ENCODE measurements at places on chromosomes 13 and 19.

DNA sequence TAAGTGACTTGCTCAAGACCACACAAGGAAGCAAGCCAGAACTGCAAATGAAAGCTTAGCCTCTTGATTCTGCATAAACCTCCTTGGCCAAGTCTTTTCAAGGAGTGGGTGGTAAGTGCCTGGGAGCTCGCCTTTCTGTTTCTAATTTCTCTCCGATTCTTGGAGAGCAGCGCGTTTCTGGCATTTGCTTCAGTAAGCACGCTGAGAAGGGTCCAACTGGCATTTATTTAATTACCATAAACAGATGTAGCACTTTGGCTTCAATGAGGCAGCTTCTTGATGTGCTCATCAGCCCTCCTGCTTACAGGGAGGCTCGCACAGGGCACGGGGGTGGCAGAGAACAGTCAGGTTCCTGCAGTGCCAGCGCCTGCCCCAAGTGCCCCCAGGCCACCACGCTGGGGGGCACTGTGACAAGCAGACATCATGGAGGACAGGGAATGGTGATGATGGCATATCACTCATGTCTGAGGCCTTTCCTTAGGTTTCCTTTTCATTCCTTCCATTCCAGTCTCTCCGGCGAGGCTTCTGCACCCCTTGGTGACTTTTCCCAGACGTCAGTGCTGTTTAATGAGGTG, 13.3 kb downstream of the SIAH3 start:
- peak; percentile 45 for DNase-seq

DNA sequence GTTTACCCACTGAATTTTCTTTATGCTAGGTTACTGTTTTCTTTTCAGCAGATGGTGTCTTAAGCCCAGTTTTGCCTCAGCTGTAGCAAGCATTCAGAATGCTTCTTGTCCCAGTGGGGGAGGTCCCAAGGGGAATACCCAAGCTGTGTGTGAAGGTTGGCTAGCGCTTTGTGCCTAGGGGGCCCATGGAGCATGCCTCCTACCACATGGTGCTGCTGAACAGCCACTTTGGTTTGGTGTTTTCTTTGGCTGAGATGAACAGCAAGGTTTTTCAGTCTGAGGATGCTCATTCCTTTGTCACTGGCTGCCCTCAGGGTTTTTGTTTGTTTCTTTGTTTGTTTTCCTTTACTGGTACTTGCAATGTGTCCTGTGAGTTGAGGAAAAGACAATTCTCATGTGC, 99.0 kb downstream of the PCDH20 start:
- DNase-seq, result no peak

DNA sequence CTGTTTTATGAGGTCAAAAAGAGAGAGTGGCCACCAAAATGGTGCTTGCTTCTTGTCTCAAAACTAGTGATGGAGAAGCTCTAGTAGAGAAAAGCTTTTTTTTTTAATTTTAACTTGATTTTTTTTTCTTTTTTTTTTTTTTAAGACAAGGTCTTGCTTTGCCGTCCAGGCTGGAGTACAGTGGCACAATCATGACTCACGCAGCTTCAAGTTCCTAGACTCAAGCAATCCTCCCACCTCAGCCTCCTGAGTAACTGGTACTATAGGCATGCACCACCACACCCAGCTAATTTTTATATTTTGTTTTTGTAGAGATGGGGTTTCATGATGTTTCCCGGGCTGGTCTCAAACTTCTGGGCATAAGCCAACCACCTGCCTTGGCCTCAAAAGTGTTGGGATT, 279.0 kb downstream of the TBC1D4 start:
- DNase-seq, result no peak

DNA sequence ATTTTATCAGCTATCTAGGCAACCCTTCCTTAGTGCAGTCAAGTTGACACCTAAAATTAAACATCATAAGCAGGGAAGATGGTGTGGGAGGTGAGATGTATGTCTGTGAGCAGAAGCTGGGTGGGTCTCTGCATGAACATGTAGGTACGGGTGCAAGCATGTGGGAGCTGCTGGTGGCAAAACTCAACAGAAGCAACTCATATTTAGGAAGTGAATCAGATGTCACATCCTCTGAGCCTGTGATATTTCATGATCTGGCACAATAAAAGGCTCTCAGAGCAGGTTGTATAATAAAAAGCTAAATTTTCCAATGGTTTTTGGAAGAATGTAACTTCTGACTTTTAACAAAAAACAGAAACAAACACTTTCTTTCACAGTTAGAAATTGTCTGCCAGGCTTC, 44.4 kb downstream of the C1QTNF9 start:
- DNase-seq, result no peak

DNA sequence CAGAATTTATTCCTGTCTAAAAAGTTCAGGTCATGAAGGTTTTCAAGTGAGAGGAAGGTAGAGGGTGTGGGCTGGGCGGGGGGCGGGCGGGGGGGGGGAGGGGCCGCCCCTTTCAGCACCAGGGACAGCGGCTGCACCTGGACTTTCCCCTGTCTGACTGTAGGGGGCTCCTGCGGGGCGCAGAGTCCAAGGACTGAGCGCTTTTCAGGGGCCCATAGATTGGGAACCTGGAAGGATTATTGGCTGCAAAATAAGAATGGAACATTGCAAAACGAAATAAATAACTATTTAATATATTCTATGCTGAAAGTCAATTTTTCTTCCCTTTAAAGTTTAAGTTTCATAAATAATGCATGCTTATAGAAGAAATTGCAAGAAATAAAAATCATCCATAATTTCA, 8.9 kb upstream of the CYP4F3 start:
- peak; percentile 47 for DNase-seq

DNA sequence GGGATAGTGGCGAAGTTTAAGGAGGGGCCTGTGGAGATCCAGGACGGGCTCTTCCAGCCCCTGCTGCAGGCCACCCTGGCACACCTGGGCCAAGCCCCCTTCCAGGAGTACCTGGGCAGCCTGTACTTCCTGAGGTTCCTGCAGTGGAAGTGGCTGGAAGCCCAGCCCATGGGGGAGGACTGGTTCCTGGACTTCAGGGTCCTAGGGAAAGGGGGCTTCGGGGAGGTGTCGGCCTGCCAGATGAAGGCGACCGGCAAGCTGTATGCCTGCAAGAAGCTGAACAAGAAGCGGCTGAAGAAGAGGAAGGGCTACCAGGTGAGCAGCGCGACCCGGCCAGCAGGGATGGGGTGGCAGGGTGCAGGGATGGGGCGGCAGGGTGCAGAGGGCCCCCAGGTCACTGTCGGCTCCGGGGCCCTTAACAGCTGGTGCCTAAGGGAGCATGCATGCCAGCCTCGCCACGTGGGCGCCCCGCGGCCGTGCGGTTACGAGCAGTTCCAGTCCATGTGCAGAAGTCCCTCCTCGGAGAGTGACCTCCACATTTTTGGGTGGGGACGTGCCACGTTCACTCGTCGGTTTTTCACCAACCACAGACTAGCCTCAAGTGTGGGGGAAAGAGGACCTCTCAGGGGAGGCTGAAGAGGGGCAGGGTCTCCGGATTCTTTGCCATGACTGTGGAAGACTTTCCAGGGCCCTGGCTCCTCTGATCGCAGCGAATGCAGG, 912 bp downstream of the GRK1 start:
- no peak for DNase-seq

GRCh38 chr13:43244481-43244880, 221.1 kb downstream of the DNAJC15 start:
- no peak for DNase-seq

- DNase-seq, result no peak
Measured at GRCh38 chr13:76316998-76317527, 569.1 kb downstream of the KCTD12 start.

GRCh38 chr19:18415178-18415867, 3.9 kb upstream of the SSBP4 start:
- DNase-seq, result no peak

DNA sequence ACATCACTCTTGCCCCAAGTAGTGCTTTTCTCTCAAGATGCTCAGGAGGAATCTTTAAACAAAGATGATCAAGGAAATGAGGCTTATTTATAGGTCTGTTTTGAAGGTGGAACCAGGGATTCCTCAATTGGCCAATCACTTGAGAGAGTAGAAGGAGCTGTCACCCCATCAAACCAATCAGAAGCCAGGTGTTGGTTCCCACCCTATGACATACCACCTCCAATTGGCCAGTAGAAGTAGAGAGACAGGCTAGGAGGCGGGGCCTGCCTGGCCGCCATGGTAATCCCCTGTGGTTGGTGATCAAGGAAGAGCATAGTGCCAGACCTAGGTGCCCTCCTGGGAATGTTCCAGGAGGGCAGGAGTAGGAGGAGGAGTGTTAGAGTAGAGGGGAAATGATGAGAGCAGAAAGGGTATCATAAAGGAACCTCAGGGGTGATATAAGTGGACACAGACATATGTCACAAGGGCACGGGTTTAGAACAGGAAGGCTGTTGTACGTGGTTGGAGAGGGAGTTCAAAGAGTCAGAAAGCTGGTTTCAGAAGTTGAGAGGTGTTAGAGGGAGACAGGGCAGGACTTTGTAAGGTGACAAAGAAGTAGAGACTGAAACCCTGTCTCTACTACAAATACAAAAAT, 10.5 kb downstream of the PMIS2 start:
- DNase-seq, result peak; percentile 43

DNA sequence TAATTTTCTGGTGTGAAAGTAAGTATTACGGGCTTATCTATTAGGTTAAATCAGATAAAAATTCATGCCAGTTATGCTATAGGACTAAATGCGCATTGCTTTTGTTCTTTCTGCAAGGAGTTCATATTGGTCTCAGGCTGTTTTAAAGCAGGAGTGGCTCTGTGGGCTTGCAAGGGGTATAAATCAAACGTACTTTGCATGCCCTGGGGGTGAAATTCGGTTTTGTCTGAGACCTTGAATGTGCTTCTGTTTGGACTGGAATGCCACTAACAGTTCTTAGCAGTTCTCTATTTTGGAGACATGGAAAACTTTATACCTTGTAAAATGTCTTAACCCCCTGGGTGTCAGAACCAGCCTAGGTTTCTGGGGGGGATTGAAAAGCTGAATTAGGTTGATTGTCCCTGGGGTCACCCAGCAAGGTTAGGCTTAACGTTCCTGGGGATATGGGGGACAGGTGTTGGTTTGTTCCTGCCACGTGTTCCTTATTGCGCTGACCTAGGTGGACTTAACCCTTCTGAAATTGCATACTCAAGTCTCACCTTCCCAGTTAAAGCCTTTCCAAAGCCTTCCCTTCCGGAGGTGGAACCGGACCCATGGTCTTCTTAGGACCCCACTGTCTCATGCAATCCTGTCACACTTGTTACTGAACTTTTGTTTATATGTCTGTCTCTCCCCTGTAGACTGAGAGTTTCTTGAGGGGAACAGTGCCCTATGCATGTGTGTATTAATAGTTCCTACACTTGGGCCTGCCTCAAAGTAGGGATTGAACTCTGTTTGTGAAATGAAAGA, 182.2 kb downstream of the LMO7 start:
- no peak for DNase-seq

DNA sequence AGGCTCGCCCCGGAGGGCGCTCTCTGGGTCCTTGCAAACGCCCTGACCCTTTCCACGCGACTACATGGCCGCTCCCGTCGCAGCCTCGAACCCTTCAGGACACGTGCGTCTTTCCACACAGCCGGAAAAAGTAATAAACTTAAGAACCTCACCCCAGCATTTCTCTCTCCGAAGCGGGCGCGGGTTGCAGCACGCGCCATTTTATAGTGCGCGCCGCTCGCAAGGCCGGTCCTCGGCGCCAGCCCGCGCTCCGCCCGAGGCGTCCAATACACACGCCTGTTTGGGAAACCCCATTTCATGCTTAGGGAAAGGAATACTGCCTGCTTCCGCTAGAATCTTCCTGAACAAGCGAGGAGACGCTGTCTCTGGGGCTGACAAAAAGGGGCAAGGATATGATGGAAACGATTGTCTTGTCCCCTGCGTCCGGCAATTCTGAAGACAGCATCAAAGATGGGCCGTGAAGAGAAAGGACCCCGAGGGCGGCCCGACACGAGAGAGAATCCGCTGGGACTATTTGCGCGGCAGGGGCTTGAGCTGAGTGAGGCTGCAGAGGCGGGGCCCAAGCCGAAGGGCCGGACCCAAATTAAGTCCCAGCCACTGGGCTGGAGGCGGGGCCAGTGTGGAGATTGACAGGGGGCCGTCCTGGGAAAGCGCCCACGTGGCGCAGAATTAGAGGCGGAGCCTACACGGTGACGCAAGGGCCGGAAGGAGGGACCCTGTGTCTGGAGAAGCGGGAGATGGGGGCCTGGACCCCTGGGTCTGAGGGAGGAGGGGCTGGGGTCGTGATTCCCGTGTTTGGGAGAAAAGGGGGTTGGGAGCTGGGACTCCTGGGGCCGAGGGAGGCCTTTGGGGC, 14.4 kb downstream of the ACP4 start:
- peak; percentile 98 for DNase-seq

DNA sequence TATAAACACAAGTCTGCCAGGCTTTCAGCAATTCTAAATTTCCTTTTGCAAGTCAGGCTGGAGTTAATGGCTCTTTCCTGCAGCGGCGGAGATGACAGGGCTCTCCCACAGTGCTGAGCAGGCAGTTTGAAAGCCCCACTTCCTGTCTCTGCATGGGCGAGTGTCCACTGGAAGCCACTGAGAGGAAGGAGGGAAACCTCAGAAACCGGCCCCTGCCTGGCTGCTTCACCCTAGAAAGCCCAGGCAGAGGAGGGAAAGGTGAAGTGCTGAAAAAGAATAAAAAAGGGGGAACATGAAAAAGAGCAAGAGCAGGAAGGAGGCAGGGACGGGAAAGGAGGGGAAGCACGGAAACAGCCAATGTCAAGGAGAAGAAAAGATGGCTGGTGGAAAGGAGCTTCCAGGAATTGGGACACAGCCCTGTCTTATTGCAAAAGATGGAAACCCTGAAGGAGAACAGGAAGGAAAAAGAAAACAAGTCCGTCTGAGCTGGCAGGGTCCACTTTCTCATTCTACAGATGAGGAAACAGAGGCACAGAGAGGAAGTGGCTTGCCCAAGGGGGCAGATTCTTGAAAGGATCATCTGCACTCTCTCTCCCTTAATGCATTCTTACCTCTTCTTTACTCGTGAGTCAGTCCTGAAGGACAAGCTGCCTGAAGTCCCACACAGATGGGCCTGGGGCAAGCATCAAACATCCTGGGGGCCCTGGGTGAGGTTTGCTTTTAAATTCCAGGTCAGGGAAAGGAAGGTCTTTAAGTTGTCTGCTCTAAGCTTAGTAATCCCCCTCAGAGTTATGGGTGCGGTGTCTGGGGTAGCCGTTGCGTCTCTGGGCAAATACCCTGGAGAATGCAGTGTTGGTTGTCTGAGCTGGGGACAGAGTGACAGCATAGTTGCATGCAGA, 38.8 kb upstream of the ALOX5AP start:
- no peak for DNase-seq

DNA sequence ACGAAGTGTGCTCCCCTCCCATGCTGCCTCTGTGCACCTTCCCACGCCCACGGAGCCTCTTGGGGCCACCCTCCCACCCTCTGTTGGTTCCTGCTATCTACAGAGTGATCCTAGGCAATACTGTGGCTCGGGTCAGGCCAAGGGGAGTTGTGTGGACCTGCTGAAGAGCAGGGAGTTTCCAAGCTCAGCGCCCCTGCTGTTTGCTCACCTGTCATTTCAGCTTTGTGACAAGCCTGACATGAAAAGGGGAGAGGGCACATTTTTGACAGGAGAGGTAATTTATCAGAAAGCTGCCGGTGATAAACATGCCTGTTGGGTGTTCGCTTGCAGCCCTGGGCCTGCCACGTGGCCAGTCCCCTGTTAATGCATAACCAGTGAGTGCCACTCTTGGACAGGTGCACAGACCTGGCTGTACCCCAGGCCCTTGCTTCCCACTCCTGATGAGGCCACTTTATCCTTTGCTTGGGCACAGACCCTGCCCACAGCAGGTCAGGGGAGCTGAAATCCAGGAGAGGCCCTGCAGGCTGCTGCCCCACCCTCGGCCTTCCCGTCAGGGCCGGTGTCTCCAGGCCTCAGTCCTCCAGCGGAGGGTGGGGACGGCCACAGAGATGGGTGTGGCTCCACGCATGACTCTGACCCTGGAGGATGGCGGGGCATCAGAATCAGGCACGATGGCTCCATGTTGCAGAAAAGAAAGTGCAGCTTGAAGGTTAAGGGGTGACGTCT, 201.5 kb upstream of the GPR12 start:
- no peak for DNase-seq

GRCh38 chr19:9171393-9171991, 7.3 kb upstream of the OR7D2 start:
- DNase-seq, result no peak
